ENCODE measurements at places on chromosomes 11 and 22. TPM values are rescaled to one million over a fixed set of nuclear protein-coding genes. Genes with fewer than 3 reads are reported as not detected.

The KCNJ11 gene
- total RNA-seq = 9.8 TPM

The CFAP300 gene
- 0.38 TPM for total RNA-seq

The APOA4 gene
- not detected for total RNA-seq

The CECR2 gene
- total RNA-seq = 4.9 TPM

The SCN3B gene
- 3.3 TPM for total RNA-seq

The TMEM41B gene
- 18.2 TPM for total RNA-seq

The OR2D2 gene
- total RNA-seq = not detected

The CARNS1 gene
- 22.2 TPM for total RNA-seq

The FREY1 gene
- total RNA-seq = 0.54 TPM

The C11orf42 gene
- total RNA-seq = not detected

The CRYBA4 gene
- total RNA-seq = not detected

- DNase-seq = no peak
Observed at GRCh38 chr11:9316334-9316733, 1.9 kb upstream of the TMEM41B start.

- DNase-seq = no peak
Observed at GRCh38 chr11:2389377-2390026, 11.0 kb upstream of the TSSC4 start.

DNA sequence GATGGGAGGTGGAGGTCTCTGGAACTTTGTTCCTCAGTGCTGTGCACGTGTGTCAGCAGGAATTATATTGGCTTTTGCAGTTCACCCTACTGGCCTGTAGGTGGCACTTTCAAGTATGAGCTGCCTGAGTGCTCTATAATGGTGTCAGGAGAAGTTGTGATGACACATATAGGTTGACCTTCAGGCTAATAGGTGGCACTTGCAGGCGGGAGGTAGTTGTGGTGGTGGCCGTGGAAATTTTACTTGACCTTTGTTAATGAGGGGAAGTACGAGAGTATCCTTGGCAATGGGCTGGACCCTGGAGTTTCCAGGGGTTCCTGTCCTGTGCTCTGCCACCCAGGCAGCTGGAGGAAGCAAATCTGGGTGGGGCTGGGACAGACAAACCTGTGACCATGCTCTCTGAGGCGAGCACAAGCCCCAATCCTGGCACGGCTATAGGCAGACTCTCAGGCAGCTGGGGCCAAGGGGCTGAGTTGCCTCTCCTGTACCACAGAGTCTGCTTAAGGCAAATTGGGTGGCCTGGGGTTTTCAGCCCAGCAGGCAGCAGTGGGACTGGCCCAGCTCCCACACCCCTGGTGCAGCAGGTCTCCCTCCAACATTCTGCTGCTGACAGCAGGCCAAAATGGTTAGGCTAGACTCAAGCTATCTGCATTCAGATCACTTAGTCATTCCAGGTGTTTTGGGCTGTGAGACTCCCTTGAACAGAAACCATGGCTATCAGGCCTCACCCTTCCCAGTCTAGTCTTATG lies 147.5 kb upstream of the CTSC start:
- DNase-seq = no peak

DNA sequence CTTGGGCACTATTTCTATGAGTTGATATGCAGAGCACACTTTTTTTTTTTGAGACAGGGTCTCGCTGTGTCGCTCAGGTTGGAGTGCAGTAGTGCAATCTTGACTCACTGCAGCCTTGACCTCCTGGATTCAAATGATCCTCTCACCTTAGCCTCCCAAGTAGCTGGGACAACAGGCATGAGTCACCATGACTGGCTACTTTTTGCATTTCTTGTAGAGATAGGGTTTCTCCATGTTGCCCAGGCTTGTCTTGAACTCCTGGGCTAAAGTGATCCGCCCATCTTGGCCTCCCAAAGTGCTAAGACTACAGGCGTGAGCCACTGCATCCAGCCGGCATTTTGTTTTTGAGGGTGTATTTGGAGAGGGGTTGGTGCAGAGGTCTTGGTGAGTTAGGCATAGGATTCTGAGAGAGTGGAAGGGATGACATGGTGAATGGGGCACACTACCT lies 29.9 kb upstream of the MTCH2 start:
- no peak for DNase-seq

- no peak for DNase-seq
Observed at GRCh38 chr22:28424427-28425080, 255.1 kb downstream of the TTC28 start.

GRCh38 chr22:26416670-26417276 lies 12.3 kb upstream of the ASPHD2 start:
- no peak for DNase-seq

GRCh38 chr11:134575504-134576230 lies 163.6 kb upstream of the B3GAT1 start:
- DNase-seq = no peak

- DNase-seq = no peak
Observed at GRCh38 chr11:88297863-88298262, 39.7 kb downstream of the CTSC start.

DNA sequence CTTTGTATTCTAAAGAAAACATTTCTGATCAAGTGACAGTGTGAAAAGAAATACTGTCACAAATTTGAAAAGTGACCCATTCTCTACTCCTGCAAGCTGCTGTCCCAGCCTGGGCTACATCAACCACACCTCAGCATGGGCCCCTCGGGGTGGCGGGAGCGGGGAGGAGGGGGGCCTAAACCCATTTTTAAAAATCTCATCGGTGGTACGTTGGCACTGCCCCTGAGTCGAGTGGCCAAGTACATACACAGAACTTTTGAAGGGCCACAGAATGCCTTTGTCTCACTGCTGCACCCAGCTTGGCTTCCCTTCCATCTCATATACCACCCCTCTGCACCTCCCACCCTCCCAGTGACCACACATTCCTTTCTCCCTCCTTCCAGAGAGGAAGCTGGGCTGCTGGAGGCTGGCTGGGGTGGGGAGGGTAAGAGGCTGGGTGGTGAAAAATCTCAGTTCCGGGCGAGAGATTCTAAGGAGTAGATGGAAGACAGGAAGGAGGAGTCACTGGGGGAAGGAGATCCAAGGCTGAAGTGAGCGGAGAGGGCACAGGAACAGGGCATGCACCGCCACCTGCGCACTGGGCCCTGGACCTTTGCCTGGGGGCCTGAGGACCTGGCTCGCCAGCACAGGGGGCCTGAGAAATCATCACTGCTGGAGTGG lies 21.1 kb downstream of the FXYD6 start:
- DNase-seq = peak; percentile 55

DNA sequence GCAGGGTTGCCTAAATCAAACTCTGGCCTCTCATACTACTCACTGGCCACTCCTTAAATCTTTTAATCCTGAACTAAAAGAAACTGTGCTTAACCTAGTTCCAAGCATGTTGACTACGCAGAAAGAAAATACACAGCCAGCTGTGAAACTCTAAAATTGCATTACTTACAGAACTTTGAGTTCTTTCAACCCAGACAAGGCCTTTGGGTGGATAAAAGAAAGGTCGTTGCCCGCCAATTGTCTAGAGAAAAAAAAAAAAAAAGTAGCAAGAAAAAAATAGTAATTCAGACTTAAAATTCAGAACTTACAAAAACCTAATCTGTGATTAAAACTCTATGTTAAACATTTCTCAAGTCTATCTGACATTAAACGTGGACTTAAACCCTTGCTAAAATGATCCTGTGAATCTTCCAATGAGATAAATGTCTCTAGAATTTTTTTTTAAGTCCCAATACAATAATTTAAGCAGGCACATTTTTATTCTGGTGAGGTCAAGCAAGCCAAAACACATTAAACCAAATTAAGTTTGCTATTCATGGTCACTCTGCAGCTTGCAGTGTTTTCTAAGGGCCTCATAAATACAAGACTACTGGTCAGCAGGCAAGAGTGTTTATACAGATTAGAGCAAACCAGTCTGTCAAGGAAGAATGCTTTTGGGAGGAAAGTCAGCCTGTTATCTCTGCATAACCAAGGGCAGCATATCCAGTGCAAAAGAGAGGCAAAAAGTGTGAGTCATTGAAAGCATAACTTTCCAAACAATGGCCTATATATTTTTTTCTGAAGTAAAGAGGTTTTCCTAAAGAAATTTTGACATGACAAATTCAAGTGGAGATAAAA lies 29.5 kb upstream of the CCDC34 start:
- DNase-seq = no peak

DNA sequence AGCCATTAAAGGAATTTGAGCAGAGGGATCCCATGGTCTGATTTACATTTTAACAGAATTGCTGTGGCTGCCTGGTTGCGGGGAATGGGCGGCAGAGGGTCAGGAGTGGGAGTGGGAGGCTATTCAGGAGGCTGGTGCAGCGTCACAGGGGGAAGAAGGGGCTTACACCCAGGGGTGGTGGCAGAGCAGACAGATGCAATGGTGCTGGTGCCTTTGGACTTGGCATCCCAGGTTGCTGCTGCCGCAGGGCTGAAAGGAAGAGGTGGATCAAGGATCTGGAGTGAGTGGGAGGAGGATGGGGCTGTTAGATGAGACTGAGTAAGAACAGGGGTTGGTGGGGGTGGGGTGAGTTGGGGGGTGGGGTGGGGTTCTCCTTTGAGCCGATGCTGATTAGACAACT lies 38.5 kb downstream of the GRIK4 start:
- no peak for DNase-seq

DNA sequence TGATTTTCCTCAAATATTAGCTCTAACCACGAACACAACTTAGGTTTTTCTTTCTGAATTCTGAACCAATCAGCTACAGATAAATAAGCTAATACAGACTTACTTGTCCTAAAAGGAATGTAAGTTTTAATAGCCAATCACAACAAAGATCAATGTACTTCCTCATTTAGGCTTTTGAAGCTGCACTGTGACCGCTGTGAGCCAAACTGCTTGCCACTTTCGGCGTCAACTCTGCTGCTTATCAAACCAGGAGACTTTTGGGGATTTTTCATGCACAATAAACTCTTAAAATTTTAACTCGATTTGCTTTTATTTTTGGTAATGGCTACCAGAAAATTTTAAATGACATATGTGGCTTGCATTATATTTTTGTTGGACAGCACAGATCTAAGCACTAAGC lies 92.5 kb downstream of the TMPRSS5 start:
- no peak for DNase-seq

- DNase-seq = no peak
Observed at GRCh38 chr11:77370217-77370616, 68.7 kb upstream of the GDPD4 start.

- no peak for DNase-seq
Observed at GRCh38 chr22:49724893-49725489, 102.7 kb downstream of the BRD1 start.

- DNase-seq = no peak
Observed at GRCh38 chr11:33891714-33892327, at the start of gene LMO2. TSS of gene LMO2 (minus strand) at chr11:33892076. CDS start at chr11:33869716, 22,360 bp downstream.

DNA sequence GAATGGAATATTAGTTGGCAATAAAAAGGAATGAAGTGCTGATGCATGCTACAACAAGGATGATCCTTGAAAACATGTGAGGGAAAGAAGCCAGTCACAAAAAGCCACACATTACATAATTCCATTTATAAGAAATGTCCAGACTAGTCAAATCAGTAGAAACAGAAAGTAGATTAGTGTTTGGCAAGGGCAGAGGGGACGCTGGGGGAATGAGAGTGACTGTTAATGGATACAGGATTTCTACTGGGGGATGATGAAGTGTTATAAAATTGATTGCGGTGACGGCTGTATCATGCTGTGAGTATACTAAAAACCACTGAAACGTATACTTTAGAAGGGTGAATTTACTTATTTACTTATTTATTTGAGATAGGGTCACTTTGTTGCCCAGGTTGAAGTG lies 57.9 kb downstream of the C11orf58 start:
- no peak for DNase-seq

- no peak for DNase-seq
Observed at GRCh38 chr11:131811383-131811782, 441.0 kb downstream of the NTM start.

DNA sequence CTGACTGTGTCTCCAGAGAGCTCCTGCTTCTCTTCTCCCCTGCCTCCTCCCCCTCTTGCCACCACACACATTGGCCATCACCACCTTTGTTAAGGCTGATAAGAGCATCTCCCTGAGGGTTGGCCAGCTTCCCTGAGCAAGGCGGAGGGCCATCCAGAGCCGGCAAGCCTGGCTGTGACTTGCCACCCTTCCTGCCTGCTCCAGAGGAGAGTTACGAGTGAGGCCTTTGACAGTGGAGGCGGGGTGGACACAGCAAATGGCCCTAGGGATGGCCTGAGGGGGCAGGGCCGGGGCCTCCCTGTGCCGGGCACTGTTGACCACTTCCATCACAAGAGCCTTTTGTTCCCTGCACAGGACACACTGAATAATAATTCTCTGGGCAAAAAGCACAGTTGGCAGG lies 5.4 kb downstream of the FREY1 start:
- DNase-seq = no peak

DNA sequence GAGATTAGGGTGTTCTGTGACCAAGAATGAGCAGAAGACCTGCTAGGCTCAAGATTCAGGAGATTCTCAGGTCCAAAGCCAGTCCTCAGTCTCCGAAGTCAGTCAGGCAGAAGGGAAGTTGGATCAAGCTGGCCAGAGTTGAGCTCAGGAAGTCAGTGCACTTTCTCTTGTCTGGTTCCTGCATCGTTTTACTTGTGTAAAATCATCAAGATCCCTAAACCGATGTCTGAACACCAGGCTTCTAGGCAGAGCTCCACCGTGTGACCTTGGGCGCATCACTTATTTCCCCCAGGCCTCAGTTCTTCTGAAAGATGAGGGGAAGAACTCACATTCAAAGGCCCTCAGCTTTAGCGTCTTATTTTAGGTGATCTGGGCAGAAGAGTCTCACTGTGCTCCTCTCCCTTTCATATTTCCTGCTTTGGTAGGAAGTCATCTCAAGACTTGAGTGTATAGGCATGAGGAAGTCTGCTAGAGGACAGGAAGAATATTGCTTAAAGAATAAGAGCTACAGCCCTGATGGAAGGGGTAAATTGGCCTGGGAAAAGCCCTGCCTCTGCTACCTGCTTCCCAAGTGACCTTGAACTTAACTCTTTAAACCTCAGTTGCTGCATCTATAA lies 20.2 kb downstream of the NF2 start:
- DNase-seq = no peak

DNA sequence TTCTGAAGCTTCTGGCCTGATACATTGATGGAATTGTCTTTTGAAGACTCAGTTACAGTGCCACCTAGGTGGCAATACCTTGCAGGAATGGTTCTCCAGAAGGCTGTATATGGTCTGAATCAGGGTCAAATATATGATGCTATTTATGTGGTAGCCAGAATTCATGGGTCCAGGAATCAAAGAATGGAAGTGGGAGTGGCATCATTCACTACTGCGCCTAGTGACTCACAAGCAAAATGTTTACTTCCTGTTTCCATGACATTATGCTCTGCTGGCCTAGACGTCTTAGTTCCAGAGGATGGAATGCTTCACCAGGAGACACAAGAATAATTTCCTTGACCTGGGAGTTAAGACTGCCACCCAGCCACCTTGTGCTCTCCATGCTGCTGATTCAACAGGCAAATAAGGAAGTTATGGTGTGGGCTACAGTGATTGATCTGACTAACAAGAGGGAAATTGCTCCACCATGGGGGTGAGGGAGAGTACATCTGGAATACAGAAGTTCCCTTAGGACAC lies 491.8 kb downstream of the ETS1 start:
- DNase-seq = no peak

DNA sequence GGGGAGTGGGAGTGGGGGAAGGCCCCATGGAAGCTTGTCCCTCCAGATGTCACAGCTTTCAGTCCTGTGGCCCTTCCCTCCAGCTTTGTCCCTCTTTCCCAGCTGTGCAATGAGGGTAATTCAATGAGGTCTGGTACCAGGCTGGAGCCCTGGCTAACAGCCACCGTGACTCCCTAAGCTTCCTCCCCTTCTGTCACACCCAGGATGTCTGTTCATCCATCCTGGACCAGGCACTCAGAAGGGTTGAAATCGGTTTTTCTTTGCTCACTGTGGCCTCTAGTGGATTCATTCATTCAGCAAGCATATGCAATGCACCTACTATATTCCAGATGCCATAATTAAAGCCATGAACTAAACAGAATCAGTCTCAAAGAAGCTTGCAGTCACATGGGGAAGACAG lies 38.7 kb downstream of the SYT13 start:
- peak; percentile 53 for DNase-seq

Data from cardiac septum (tissue), 1 donor.